ENCODE measurements at places on chromosomes 4 and X. TPM values are rescaled to one million over a fixed set of nuclear protein-coding genes. Genes with fewer than 3 reads are reported as not detected.

The CLCN4 gene
- 2.3 TPM for total RNA-seq

GRCh38 chr4:169239221-169239905, 31.4 kb downstream of the SH3RF1 start:
- no peak for DNase-seq

The TASL gene
- not detected for total RNA-seq

The PAGE1 gene
- total RNA-seq = not detected

The STPG2 gene
- 0.32 TPM for total RNA-seq

GRCh38 chr4:76989391-76990061, 40.0 kb downstream of the SEPTIN11 start:
- no peak for DNase-seq

- DNase-seq = no peak
These were observed 10.3 kb downstream of the AKAP17A start for GRCh38 chrX:1601768-1602085.

DNA sequence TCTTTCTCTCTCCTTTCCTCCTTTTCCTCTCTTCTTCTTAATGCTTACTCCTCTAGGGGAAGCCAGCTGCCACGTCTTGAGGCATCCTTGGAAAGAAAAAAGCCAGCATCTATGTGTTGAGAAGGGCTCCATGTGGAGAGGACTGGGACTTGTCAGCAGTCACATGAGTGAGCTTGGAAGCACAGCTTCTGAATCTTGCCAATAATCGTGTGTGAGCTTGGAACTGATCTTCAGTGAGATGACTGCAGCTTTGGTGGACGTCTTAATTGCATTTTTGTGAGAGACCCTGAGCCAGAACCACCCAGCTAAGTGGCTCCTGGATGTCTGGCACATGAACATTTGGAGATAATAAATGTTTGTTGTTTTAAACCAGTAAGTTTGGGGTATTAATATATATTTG, 371.7 kb downstream of the SLITRK2 start:
- DNase-seq = no peak

Measured in fibroblast of villous mesenchyme (primary cell).